Aorta (tissue), 5 donors: ENCODE measurements at places on chromosomes 1 and 21. TPM values are rescaled to one million over a fixed set of nuclear protein-coding genes. Genes with fewer than 3 reads are reported as not detected.
A peak's percentile ranks its signal among the peaks of the same experiment; 100 is the strongest.

Gene VWA5B1
- not detected for total RNA-seq

Gene PRKAA2
- total RNA-seq: 8.6 TPM

Gene PRAMEF14
- not detected for total RNA-seq

Gene SH2D1B
- 0.63 TPM for total RNA-seq

- peak overlapping the region; percentile 98 for H3K27ac ChIP-seq
- H3K4me3 ChIP-seq: peak overlapping the region; percentile 77
- no peaks in the 10 kb centered on the region for H3K4me1 ChIP-seq
- H3K36me3 ChIP-seq: no peaks in the 10 kb centered on the region
- peak; percentile 49 for DNase-seq
- H3K27me3 ChIP-seq: no peaks in the 10 kb centered on the region
These were observed 1.0 kb downstream of the TP53BP2 start for GRCh38 chr1:223844787-223845036.

- H3K4me3 ChIP-seq: no peak overlapping the region
- no peaks in the 10 kb centered on the region for H3K36me3 ChIP-seq
- no peak overlapping the region for H3K27ac ChIP-seq
- no peaks in the 10 kb centered on the region for H3K4me1 ChIP-seq
- DNase-seq: no peak
- H3K27me3 ChIP-seq: no peaks in the 10 kb centered on the region
These were observed 458.9 kb downstream of the LMO4 start for GRCh38 chr1:87787551-87787950.

DNA sequence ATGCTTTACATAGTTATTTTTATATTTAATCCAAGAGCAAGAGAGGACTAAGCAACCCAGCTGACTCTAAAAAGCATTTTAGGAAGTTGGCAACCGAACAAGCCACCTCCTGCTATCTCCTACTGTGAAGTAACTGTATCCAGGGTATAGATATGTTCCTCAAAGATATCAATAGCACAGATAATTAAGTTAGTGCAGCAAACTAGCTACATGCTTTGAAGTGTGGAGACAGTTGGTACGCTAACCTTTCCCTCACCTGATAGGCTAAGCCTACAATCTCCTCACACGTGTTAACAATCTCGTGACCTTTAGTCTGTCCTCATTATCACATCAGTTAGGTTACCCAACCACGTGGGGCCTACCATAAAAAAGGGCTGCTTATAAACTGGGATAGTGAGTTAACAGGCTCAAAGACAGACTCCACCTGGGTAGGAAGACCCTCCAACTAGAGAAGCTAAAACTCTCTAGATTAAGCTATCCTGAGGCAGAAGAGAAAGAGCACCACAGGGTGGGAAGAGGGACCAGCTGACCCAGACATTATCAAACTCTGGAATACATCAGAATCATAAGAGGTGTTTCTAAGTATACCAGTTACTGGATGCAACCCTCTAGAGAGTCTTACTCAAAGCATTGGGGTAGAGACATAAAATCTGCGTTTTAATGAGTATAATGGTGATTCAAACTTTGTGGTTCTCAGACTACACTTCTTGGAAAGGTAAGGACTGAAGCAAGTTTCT lies 340.1 kb upstream of the ESRRG start:
- no peaks in the 10 kb centered on the region for H3K36me3 ChIP-seq
- no peak overlapping the region for H3K4me3 ChIP-seq
- H3K4me1 ChIP-seq: no peaks in the 10 kb centered on the region
- H3K27ac ChIP-seq: no peak overlapping the region
- no peaks in the 10 kb centered on the region for H3K27me3 ChIP-seq
- DNase-seq: no peak

- no peaks in the 10 kb centered on the region for H3K4me1 ChIP-seq
- H3K4me3 ChIP-seq: no peak overlapping the region
- no peak for DNase-seq
- H3K36me3 ChIP-seq: no peaks in the 10 kb centered on the region
- H3K27ac ChIP-seq: no peak overlapping the region
These were observed 127.4 kb downstream of the UBE2U start for GRCh38 chr1:64330839-64331238.
